ENCODE measurements at places on chromosomes 7 and 10.

DNA sequence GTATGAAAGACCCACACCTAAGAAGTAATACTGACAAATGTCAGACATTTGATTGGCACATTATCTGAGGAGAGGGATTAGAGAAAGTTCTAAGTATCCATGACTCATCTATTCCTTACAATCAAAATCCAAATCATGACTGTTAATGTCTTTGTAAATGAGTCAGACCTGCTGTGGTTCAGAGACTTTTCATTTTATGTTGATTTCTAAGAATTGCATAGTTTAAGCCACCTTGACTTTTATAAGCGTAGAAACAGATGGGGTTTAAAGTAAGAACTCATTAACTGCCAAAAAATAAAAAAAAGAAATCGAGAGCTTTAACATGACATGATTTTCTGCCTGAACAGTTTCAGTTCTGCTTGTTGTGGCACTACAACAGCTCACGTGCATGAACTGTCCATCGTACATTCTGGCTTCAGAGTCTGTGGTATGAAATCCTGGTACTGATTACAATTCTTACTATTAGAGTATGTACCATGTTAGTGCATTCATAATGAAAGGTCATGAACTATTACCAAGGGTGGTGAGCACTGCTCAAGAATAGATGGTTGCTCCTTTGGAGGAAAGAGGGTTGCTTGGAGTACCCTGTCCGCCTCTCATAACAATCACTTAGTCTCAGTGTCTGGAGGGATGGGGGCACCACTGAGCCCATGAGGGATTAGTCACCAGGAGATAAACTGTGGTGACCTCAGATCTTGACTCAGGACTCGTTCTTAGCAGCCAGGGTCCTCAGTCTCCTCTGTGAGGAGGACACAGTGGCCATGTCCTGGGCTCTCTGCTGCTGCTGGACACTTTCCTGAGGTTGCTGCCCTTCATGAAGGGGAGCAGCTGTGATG, 42.2 kb downstream of the ACSM6 start:
- DNase-seq: no peak

GRCh38 chr10:49170632-49171325, 17.4 kb downstream of the TMEM273 start:
- no peak for DNase-seq

DNA sequence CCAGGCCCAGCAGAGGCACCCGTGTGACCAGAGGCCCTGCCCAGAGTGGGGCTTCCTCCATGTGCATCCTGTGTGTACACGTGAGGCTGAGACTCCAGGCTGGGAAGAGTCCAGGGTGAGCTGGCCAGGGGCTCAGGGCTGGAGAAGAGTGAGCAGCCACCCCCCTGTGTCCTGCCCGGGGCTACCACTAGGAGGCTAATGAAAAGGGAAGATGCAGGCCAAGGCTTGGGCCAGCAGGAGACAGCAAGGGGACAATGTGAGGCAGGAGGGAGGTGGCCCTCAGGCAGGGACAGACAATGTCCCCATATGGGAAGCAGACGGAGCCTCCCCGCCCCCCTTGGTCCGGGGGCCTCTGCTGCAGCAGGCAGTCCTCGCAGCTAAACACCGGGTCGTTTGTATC, 102.0 kb downstream of the HIF1AN start:
- no peak for DNase-seq

- no peak for DNase-seq
Measured at GRCh38 chr10:95543459-95543858, 17.7 kb downstream of the SORBS1 start.

- DNase-seq: no peak
Measured at GRCh38 chr10:79445977-79446757, 743 bp upstream of the ZCCHC24 start.

DNA sequence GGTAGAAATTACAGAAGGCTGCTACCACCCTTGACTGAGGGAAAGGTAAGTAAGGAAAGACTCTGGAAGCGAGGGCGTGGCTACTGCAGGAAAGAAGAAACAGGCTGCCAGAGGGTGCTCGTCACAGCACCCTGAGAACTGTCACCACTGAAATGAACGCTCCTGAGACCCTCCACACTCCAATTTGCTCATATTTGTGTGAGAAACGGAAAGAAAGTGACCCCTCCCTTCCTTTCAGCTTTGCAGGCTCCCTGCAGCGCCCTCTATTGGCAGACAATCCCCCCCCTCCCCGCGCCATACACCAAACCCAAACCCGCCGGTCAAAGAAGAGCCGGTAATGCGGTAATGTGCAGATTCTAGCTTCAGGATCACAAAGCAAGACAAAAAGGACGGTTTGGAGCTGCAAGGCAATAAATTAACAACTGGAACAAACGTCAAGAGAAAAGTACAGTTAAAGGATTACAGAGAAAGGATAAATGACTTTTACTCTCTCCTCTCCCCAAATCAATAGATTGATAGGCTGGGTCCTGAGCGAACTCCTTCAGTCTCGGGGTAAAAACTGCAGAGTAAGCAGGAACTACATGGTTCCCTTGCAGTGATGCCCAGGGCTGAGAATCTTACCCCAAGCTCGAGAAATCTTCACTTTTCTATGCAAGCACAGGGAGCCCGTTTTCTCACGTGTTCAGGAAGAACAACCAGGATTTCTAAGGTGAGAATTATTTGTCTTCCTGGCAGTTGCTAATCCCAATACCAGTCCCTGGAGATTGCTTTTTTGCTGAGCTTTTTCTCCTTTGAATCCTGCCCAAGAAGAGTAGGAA, 47.6 kb downstream of the STEAP1B start:
- DNase-seq: peak; percentile 66

- DNase-seq: no peak
Measured at GRCh38 chr10:2340831-2341647, 603.7 kb upstream of the ADARB2 start.

DNA sequence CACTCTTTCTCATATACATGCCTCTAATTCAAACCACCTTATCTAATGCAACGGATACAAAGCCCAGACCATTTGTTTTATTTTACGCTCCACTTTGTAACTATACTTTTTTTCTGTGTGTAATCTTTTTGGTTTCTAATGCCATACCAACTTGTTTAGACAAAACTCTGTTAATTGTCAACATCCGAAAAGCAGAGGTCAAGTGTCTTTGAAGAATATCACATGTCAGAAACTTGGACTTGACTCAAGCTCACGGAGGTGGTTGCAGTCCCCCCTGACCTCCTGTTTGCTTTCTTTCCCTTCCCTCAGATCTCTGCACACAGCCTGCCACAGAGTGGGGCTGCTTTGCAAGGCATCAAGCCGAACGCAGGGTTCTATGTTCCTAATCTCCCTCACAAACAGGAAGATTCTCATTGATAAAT, 698.9 kb downstream of the PARD3 start:
- DNase-seq: no peak

GRCh38 chr7:105905209-105905909, 29.0 kb upstream of the ATXN7L1 start:
- DNase-seq: no peak

DNA sequence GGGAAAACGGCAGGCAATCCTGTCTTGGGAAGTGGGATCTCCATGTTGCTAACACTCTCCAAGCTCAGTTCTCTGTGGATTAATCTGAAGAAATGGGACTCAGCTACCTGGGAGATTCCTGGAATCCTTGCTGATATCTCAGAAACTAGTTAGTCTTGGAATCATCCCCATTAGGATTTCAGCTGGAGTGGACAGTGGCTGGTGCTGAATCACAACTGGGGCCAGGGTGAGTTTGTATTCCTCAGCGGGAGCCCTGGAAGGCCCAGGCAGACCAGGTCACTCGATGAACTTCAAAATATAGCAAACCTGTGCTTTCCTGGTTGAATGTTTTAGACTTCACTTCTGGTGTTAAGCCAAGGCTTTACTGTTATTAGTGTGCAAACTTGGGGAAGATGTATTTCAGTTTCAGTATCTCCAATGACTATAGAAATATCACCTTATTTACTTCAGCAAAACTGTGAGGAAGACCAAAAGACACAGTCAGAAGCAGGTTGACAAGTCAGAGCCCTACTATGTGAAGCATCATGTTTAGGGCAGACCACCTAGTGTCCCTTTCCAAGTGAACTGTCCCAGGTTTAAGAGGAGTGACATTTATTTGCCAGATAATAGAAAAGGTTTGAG, 126.1 kb downstream of the AOAH start:
- DNase-seq: no peak

- DNase-seq: no peak
Measured at GRCh38 chr7:120402079-120402767, 129.2 kb downstream of the KCND2 start.

DNA sequence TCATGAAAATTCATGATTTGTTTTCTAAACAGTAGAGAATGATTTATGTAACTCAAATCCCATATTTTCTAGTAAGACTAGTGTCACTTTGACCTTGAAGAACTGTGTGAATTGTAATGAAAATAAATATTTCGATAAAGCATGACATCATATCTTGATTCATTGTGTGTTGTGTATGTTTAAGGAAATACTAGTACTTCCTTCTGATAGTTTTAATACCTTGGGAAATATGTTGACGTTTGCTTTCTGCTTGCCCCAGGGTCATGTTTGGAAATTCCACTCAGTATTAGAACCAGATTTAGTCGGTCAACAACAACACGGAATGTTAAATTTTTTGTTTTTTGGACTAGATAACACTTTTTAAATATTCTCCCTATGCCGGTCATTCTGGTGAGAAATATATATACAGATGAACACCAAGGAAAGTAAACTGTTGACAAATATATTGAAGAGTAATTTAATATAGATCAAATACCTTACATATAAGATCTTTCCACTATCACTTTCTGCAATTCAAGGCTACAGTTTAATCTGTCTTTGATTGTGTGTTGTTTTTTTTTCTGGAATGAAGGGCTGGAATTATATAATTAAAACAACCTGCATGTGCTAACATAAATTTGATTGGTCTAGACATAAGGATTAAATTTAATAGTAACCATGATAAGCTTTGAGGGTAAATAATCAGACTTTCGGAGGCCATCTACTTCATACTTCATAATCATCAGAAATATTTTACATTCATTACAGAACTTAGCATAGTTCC, 126.2 kb downstream of the MDFIC start:
- DNase-seq: no peak

DNA sequence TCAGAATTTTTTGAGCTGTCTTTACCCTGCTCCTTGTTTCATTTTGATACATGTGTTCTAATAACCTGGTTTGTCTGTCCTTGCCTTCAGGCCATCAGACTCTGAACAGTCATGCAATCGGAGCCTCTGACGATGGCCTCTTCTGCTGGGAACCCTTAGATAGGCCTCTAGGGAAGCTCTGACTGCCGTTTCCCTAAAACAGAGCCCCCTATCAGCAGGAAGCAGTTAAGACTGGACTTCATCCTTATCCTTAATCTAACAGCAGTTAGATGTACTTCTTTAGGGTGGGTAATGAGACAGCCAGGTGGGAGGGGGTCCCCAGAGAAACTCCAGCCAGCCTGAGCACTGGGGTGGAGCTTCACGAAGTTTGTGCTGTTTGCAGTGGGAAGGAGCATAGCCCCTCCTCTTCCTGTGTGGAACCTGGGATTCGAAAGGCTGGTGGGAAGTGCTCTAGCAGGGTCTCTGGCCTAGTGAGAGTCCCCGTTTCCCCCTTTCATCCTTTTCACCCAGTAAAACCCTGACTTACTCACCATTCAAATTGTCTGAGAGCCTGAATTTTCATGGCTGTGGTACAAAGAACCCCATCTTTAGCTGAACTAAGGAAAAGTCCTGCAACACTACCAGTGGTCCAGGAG, 28.4 kb upstream of the SORCS3 start:
- no peak for DNase-seq

GRCh38 chr10:106304056-106304455, 860.5 kb downstream of the SORCS1 start:
- no peak for DNase-seq

- DNase-seq: no peak
Measured at GRCh38 chr7:48416327-48416908, 245.2 kb downstream of the ABCA13 start.

GRCh38 chr7:101690061-101690460, 61.0 kb upstream of the MYL10 start:
- DNase-seq: no peak

- DNase-seq: no peak
Measured at GRCh38 chr7:48537561-48537960, 366.3 kb downstream of the ABCA13 start.

DNA sequence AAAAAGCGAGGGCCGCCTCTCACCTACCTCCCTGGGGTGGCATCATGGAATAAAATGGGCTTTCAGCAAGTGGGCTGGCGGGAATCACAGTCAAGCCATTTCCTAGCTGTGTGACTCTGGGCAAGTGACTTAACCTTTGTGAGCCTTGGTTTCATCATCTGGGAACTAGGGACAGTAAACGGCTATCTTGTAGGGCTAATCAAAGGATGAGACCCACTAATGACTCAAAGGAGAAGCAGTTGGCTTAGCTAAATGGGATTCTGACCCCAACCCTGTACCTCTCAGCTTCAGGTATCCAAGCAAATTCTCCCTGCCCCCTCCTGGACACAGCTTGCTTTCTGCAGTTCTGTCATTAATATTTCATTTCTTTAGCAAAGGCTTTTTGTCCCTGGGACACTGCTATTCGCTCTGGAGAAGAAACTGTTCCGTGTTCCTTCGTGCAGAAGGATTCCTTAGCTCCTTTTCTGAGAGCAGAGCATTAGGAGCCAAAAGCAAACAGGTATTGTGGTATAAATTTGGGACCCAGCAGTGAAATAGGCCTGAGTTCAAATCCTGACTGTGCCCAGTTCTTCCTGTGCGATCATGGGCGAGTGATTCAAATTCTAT, 25.9 kb downstream of the TRIM8 start:
- DNase-seq: no peak

GRCh38 chr7:111096997-111097396, 6.1 kb downstream of the LRRN3 start:
- DNase-seq: no peak

- peak; percentile 85 for DNase-seq
Measured at GRCh38 chr10:23345861-23346260, 1.3 kb upstream of the C10orf67 start.

DNA sequence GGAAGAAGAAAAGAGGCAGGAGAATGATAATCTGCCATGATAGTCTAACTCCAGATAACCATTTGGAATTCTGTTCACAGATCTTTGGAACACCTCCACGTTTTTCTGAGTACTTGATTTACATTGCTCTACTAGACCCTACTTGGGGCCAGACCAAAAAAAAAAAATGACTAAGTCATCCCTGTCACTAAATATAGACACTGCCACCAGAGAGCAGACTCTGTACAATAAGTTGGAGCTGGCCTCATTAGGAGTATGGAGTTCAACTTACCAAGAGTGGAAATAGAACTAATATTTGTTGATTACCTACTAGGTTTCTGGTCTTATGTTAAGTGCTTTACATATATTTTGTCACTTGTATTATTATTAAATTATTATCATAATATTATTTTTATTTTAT, 80.9 kb upstream of the ZNF800 start:
- no peak for DNase-seq

DNA sequence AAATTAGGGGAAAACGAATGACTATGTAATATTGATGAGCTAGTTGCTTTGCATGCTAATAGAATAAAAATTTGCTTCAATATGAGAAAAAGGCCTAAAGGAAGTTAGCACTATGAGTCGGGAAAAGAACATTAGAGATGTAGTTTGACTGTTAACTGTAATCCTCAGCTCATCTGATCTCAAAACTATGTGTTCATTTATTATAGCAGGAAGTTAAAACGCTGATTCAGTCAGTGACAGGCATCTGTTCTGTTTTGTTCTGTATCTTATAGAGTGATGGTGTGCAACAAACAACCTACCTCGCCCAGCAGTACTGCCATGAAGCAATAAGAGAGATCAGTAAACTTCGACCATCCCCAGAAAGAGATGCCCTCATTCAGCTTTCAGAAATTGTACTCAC, 48.6 kb downstream of the PDSS1 start:
- DNase-seq: no peak

Measured in pons (tissue), 1 donor.